ENCODE measurements at places on chromosomes 5 and 9. TPM values are rescaled to one million over a fixed set of nuclear protein-coding genes. Genes with fewer than 3 reads are reported as not detected.

TSLP gene
- total RNA-seq = 1.0 TPM

PHF24 gene
- under 0.01 TPM for total RNA-seq

GZMA gene
- not detected for total RNA-seq

ANKH gene
- 138 TPM for total RNA-seq

SLC34A3 gene
- total RNA-seq = not detected

SLC6A19 gene
- not detected for total RNA-seq

TAF1L gene
- not detected for total RNA-seq

All from mammary epithelial cell (primary cell).